ENCODE measurements at places on chromosomes 4 and X.
A peak's percentile ranks its signal among the peaks of the same experiment; 100 is the strongest.

- no peak for DNase-seq
Measured at GRCh38 chrX:109472939-109473735, 8.7 kb downstream of the GUCY2F start.

- no peak for DNase-seq
Measured at GRCh38 chrX:96569034-96569433, 115.6 kb upstream of the DIAPH2 start.

GRCh38 chr4:177489471-177490246, 47.4 kb upstream of the AGA start:
- DNase-seq = no peak

- DNase-seq = no peak
Measured at GRCh38 chr4:88819818-88820697, 122.4 kb upstream of the NAP1L5 start.

- no peak for DNase-seq
Measured at GRCh38 chrX:104445591-104445990, 120.4 kb upstream of the IL1RAPL2 start.

- DNase-seq = no peak
Measured at GRCh38 chrX:72127332-72127731, 4.4 kb downstream of the RTL5 start.

- DNase-seq = no peak
Measured at GRCh38 chr4:86917212-86918039, 17.4 kb upstream of the AFF1 start.

- DNase-seq = no peak
Measured at GRCh38 chrX:130071611-130072344, 38.5 kb downstream of the ELF4 start.

- DNase-seq = no peak
Measured at GRCh38 chr4:47631161-47631560, 146.1 kb downstream of the ATP10D start.

- DNase-seq = no peak
Measured at GRCh38 chr4:150656891-150657290, 74.9 kb downstream of the MAB21L2 start.

DNA sequence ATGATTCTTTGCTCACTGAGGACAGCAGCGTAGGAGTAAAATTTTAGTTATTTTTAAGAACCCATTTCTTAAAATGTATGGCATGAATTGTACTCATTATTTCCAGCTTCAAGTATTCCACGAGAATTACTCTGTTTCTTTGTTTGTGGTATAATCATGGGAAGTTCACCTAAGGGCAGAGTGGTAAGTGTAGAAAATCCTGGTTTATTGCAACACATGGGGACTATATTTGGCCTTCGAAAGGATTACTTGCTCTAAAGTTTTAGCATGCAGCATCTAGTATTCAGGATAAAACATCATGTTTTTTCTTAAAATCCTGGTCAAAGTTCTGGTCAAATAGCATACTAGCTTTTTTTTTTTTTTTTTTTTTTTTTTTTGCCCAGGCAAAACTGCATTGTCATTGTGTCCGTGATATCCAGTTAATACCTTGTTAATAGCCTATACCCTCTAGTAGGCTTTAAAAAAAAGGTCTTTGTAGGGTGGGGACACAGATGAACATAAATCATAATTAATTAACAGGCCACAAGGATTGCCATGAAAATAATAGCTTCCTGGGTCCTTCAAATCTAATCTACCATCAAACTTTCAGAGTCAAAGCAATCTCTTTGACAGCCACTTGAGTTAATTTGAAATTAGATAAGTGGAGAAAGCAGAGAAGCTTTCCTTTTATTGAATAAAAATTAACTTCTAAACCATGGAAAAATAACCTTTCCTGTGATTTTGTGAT, 44.6 kb upstream of the VEGFC start:
- no peak for DNase-seq

DNA sequence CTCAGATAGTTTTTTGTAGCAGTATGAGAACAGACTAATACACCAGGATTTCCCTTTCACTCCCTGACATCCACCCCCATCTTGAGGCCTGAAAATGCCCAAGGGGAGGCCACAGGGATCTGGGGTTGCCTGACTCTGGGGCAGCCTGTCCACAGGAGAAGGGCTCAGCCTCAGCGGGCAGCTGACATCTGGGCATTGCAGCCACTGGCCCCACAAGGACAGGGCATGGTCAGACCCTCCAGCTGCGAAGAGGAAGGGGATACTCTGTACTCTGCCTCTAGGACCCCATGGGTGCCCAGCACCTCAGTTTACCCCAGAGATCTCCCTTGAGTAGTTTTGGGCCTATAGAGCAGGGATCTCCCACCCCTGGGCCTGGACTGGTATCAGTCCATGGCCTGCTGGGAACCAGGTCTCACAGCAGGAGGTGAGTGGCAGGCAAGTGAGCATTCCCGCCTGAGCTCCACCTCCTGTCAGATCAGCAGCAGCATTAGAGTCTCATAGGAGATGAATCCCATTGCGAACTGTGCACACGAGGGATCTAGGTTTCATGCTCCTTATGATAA, 138.9 kb downstream of the HMX1 start:
- DNase-seq = no peak

GRCh38 chr4:26173619-26174018, 147.2 kb upstream of the RBPJ start:
- DNase-seq = no peak

DNA sequence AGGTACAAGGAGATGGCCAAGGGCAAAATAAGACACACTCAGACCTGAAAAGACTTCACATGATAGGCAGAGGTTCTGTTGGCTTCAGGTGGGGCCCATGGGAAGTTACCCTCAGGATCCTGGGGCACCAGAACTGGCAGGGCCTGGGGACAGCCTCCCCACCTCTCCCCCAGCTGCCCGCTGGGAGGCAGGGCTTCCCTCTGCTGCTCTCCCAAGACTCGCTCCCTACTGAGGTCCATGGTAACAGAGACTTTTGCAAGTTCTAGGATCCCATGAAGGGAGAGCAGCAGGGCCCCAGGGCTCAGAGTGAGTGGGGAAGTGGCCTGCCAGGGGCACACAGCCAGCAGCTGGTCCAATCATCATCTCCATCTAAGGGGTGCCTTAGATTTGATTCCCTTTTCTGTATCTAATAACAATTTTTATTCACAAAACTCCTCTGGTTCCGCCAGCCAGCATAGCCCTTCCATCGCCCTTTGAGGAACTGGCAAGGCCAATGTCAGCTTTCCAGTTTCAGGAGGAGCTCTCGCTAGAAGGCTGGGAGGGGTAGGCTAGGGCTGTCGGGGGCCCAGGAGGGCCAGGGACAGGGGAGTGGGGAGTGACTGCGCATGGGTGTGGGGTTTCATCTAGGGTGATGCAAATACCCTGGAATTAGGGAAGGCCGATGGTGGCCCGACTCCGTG, 78.2 kb downstream of the SLC2A9 start:
- DNase-seq = no peak

DNA sequence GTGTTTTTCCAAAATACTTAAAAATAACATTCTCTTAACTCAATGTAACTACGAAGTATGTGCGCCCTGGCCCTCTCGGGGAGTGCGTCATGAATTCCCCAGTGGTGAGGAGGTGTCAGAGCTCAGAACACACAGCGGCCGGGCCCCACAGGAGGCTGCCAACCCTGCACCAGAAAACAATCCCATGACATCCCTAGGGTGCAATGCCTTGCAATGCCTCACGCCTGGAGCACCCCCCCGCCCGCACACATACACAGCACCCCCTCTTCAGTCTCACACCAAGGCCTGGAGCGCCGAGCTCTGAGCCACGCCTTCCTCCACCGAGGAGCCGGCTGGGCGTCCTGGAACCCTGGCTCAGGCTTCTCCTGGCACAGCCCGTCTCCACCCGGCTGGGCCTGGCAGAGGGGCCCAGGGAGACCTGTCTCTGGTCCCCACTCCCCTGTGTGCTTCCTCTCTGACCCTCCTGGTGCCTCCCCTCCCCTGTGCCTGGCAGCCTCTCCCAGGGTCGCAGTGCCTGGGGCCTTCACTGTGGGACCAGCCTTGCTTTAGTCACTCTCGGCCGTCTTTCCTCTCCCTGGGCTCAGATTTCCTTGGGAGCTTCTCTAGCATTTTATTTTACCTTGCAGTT, 108.2 kb upstream of the ADRA2C start:
- DNase-seq = no peak

- peak; percentile 2 for DNase-seq
Measured at GRCh38 chrX:40483502-40483901, 97.3 kb upstream of the ATP6AP2 start.

- DNase-seq = no peak
Measured at GRCh38 chr4:11468901-11469300, 40.2 kb upstream of the HS3ST1 start.

DNA sequence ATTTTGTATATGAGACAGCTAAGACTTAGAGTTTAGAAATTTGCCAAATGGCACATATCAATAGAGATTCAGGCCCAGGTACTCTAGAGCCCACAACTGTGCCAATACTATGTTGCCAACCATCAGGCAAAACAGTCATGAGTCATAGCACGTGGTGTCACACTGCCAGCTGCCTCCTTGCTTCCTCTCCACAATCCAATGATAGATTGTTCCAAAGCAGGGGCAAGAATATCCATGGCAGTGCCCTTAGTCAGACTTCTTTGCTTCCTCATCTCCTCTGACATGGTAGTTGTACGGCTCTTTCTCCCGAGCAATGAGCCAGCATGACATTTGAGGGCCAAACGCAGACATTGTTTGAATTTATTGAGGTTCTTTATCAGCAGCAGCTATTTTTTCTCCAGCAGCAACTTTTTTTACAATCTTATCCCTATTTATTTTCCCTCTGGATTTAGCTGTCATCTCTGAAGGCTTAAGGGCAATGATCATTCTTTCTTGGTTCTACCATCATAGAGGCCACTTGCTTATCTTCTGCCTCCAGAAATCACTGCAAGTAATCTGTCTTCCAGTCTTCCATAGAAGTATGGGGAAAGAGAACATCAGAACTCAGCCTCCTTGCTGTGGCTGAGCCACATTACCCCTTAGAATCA, 169.7 kb downstream of the COL4A6 start:
- no peak for DNase-seq

- no peak for DNase-seq
Measured at GRCh38 chr4:20552004-20552403, 148.3 kb upstream of the PACRGL start.

- no peak for DNase-seq
Measured at GRCh38 chr4:38002451-38003071, 42.4 kb downstream of the PTTG2 start.

DNA sequence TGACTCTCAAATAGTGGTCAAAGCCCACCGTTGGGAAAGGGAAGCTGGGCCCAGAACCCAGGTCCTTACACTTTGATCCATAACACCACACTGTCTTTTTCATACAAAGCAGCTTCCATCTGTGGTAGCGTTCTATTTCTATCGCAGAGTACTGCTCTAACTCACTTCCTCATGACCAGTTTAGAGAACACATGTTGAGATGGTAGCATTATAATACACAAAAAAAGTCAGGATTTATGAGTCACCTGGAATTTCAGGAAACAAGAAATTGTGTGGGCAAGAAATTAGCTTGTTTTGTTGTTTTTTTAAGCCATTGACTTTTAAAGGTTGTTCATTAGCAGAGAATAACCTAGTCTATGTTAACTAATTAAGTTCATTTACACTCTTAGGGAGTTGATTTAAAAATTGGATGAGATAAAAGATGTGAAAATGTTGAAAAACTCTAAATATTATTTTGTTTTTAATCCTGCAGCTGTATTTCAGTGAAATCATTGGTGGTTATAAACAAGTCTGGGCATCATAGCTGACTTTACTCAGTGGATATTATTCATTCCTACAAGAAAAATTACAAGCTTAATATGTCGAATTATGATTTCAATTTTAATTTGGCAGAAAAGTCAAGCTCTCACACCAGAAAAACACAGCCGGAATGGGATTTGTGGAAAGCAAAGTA, 1011.1 kb upstream of the HS3ST1 start:
- DNase-seq = no peak

DNA sequence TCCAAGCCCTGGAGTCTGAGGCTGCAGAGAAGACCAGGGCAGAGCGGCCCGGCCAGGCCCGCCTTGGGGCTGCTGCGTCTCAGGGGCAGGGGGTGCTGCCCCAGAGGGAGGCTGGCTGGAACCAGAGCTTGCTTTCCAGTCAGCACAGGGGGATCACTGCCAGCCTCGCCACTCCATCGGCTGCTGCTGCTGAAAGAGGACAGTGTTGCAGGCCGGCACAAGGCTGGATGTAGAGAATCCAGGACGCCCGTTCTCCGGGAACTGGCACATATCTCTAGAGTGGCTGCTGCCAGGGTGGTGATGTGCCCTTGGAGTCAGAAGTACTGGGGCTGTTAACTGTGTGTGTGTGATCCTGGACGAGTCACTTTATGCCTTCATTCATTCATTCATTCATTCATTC, 31.9 kb upstream of the SORCS2 start:
- no peak for DNase-seq

DNA sequence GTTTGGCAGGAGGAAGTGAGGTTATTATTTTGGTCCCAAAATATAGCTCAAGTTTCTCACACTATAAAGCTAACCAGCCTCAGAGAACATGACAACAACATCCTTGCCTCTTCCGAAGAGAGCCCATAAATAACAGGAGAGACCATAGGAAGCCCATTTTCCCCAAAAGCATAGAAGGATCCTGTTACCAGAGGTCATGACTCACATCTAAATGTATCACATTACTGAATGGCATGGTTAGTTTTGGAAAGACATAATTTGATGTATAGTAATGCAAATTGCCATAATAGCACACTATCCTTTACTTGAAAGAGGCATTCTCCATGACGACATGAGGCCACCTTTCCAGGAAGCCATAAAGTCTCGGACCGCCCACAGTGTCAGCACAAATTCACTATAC, 238.8 kb upstream of the GRIA3 start:
- no peak for DNase-seq

DNA sequence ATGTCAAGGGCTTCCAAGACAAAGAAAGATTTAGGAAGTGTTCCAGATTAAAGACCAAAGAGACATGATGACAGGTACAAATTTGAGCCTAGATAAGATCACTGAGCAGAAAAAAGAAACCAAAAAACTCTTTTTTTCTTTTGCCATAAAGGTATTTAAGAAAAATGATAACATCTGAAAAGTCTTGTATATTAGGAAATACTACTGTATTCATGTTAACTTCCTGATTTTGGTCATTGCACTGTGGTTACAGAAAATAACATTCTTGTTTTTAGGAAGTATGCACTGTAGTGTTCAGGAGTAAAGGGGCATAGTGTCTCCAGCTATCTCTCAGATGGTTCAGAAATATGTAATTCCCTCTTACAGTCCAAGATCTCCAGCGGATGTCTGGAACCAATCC, 37.1 kb downstream of the RWDD4 start:
- DNase-seq = no peak
